ENCODE measurements at places on chromosomes 1 and 21. TPM values are rescaled to one million over a fixed set of nuclear protein-coding genes. Genes with fewer than 3 reads are reported as not detected.

Gene SYPL2
- total RNA-seq, result 2.0 TPM

Gene MAP3K7CL
- not detected for total RNA-seq

Gene PTGFRN
- 37.7 TPM for total RNA-seq

Gene PADI1
- not detected for total RNA-seq

Gene CR2
- total RNA-seq, result 0.17 TPM

Gene EXO1
- total RNA-seq, result 5.0 TPM
